M059J (cell line): ENCODE measurements at places on chromosomes 4 and X.

- peak; percentile 21 for DNase-seq
Observed at GRCh38 chr4:14193601-14194000, 566.1 kb upstream of the BOD1L1 start.

- DNase-seq: peak; percentile 85
Observed at GRCh38 chr4:183360161-183360919, 38.1 kb upstream of the CLDN24 start.

DNA sequence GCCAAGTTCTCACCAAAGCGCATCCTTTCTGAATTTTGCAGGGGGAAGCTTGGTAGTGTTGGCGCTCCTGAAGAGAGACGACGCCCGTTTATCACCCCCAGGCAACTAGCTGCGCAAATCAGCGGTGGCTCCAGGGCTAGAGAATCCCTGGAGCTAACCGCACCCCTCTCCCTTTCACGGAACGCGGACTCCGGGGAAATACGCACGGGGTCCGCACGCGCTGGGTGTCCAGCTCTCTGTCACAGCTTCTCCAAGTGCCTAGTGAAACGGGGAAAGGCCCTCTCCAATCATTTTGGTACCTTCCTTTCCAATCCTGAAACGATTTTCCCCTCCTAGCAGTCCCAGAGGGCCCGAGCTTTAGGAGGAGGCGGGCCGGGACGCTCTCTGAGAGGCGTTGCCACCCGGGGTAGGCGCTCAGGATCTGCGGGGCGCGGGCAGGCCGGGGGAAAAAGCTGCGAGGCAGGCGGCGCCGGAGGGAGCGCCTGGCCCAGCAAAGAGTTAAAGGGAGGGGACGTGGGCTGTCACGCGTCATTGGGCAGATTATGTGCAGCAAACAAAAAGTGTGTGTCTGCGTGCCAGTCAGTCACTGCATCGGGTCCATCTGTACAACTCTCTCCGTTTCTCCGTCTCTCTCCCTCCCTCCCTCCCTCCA lies at the start of gene PRDM8:
Gene PRDM8, plus strand, starts transcription at position 582 of the 652 bp plus-strand sequence. CDS start 2,578 bp downstream, outside the sequence.
- peak; percentile 56 for DNase-seq

DNA sequence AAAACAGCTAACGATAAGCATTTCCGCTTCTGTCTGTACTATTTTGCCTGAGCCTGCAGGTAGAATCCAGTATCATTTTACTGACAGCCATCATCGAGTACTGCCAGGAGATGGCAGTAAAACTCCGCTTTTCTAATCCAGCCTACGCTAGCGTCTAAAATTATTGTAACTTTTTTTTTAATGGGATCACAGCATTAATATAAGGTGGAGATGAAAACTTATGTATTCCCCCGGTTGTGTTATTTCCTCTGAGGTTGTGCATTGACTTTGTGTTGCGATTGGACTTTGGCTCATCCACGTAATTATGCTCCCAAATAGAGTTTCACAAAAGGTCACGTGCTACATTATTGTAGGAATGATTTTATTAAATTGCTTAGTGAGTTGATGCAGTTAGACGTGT lies 248.1 kb downstream of the C4orf33 start:
- peak; percentile 41 for DNase-seq

DNA sequence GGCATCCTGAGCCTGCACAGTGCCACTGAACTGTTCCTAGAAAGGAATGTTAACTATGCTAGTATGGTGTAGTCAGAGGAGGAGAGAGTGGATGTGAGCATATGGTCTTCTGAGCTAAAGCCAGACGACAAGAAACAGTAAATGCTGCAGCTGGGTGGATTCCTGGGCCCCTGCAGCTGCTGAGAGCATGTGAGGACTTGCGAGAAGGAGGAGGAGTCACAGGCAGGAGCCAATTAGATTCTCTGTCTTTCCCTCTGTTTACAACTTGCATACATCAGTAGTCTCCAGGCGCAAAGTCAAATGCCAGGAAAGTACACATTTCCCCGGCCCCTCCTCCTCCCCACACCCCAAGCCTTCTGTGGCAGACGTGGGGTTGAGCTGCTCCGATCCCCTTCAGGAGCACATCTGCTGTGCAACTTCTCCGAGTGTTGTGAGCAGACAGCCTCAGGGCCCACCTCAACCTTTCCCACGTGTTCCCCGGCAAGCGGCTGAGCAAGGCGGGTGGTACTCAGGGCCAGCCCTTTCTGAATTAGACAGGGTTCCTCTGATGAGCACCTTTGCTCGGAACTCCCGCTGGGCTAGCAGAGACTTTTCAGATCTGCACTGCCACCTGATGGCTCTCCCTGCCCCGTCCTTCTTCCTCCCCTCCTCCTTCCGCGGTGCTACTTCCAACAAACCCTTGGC lies 108.7 kb upstream of the ATP6AP2 start:
- no peak for DNase-seq

DNA sequence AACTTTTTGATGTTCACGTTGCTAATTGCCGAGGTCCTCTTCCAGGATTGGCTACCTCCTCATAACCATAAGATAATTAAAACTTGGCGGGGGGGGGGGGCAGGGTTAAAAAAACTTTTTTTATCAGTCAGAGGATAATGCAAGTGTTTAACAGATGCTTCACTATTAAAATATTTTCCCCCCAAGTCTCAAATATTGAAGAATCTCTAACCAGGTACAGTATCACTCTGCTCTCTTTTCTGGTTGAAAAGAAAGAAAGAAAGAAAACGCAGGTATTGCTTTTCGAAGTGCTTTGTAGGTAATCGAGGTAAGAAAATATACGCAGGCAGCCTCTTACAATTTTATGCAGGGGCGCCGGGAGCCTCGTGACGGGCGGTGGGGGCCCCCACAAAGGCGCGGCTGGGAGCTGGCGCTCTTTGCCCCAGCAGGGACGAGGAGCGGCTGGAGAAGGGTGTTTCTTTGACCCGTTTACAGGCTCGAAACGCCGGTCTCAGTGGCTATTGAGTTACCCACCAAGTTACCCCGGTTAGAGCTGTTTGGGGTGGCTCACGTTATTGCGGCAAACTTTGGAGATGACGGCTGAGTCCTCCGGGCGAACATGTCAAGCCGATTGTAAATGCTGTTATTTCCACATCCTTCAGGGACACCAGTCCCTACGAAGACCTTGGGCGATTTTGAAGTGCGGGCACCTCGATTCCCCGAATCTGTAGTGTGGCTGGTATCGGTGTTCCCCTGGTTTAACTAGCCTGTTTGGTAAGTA lies 477 bp upstream of the HAND2 start:
- no peak for DNase-seq

- no peak for DNase-seq
Observed at GRCh38 chr4:89681671-89682070, 155.3 kb downstream of the SNCA start.

DNA sequence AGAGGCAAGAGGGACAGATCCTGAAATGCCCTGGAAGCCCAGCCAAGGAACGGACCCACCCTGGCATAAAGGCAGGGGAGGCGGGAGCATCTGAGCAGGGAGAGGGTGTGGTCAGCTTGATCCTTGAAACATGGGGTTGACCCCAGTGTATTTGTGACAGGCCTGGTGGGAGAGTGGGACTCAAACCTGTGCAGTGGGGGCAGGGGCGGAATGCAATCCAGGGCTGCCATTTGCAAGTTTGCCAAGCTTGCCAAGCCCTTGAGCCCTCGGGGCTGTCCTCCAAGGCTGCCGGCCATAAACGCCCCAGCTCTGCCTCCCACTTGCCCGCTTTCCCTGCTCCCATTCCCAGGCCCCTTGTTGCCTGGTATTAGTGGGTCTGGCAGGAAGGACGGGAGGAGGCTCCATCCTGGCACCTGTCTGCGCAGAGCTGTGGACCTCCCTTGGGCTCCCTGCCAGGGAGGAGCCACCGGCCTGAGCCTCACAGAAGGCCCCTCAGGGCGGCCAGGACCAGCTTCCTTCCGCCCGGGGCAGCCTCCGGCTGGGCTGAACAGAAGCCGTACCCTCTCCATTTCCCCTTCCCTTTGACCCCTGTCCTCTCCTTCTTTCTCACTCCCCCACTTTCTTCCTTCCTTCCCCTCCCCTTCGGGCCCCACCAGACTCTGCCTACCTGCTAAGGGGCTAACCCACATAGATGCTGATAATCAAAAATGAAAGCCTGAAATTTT lies 661 bp downstream of the S100P start:
- no peak for DNase-seq

DNA sequence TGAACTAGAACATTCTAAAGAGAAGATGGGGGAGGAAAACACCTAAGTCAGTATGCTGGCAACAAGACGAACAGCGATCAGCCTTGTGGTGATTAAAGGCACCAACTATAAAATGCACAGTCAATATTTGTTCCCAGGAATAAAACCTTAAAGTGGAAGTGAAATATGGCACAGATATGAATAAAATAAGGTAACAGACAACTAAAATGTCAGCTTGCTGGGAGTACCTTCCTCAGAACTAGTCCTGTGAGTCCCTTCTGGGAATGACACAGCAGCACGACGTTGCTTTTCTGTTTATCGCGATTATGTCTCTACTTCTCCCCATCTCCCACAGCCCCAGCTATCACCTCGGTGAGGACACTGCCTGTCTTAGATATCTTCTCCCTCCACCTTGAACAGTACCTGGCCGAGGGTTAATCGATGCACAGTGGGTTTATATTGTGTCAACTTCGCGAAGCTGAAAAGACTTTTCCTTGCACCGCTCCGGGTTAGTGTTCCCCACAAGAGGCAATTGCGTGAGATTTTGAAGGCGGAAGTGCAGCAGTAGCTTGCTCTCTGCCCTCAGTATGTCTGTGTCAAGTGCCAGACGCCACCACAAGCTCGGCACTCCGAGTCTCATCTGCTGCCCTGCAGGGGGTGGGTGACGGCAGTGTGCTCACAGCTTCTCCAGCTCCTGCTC lies 17.4 kb downstream of the MTNR1A start:
- no peak for DNase-seq

DNA sequence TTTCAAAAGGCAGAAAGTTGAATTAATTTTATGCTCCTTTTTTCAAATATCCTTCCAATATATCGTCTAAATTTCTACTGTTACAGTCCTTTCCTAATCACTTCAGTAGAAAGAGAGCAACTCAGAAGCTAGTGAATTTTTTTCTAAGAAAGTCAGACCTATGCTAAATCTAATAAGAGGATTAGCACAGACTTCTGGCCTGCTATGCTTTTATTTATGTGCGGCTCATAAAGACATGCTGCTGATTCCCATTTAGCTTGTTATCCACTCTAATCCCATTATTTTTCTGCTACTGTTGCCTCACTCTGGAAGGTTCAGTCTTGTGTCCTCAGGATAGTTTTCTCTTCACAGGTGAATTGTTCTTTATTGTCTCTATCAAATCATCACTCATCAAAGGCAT lies 473.5 kb upstream of the FAM241A start:
- DNase-seq: no peak

DNA sequence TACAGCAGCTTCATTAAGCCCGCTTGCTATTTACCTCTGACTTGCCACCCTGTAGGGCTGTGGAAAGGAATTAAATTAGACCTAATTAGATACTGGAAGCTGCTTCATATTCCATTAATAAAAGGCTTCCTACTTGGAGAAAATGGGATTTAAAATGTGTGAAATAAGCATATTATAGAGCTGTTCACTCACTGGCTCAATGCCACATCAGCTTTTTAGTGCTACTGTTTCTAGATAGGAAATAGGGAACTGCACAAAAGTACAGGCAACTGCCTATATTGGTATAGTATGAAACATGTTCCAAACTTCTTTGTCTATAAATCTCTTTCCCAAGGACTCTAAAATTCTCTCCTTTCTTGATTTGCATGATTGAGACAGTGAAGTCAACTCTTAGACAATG lies 407.9 kb upstream of the AADAT start:
- DNase-seq: no peak

DNA sequence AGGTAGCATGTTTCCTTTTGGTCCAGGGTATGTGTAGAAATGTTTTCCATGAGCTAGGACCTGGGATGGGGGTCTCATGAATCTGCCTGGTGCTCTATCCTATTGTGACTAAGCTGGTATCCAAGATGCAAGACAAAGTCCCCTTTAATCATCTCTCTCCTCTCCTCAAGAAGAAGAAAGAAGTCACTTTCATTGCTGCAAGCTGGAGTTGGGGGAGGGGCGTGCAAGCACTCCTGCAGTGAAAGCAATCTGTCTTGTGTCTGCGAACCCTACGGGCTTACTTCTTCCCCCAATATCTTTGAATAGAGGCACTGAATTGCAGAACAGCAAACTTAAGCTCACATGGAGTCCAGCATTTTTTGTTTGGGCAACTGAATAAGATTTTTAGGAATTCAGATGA lies 27.2 kb upstream of the GRPR start:
- DNase-seq: no peak

DNA sequence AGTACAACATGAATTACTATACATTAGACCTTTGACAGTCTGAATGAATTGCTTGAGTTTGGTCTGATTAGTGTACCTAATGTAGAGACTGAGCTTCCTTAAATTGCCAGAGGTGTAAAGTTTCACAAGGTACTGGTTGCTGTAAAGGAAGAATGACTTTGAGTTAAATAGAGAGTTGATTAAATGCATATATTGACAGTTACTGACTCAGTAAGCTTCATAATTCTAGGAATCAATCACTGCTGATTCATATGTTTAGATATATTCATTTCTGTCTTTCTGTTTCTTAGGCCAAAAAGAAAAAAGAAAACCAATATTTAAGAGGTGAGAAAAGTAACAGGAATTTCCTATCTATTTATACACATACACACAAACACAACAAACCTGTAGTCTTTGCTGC lies 16.2 kb upstream of the ART3 start:
- DNase-seq: no peak

- DNase-seq: no peak
Observed at GRCh38 chr4:177293208-177294033, 16.3 kb upstream of the NEIL3 start.

- DNase-seq: no peak
Observed at GRCh38 chrX:147680251-147680650, 231.5 kb upstream of the FMR1 start.

GRCh38 chrX:103774070-103774642 lies 2.5 kb upstream of the PLP1 start:
- peak; percentile 54 for DNase-seq
